ENCODE measurements at places on chromosomes 16 and 17.

- DNase-seq = peak; percentile 19
These were observed 14.3 kb downstream of the DYNLL2 start for GRCh38 chr17:58097384-58098088.

DNA sequence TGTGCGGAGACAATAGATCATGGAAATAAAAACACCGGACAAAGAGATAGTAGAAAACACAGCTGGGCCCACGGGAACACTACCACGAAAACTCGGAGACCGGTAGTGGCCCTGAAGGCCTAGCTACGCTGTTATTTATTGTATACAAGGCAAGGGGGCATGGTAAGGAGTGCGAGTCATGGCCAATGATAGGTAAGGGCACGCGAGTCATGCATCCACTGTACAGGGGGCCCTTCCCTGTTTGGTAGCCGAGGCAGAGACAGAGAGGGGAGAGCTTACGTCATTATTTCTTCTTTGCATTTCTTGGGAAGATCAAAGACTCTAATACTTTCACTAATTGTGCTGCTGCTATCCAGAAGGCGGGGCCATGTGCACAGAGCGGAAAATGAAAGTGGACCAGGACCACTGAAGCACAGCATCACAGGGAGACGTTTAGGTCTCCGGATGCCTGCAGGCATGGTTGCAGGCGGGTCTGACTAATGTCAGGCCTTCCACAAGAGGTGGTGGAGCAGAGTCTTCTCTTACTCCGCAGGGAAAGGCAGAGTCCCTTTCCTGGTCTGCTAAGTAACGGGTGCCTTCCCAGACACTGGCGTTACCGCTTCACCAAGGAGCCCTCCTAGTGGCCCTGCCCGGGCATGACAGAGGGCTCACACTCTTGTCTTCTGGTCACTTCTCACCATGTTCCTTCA is 74.4 kb upstream of the ARL4D start:
- no peak for DNase-seq

DNA sequence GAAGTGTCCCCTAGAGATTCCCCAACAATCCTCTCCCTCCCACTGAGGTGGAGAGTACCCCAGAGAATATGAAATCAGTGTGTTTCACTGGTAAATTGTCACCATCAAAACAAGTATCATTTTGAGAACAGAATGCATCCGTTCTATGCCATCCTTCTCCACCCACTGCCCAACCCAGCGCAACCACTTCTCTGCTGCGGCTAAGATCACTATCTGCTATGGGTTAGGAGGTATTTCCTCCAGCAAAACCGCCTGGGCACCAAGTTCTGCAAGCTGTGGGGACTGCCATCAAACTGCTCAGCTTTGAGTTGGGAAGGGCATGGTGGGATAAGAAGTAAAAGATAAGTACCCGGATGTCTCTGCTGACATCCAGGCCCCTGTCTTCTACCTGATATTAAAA is 24.4 kb downstream of the CNTNAP1 start:
- DNase-seq = no peak

GRCh38 chr17:21089933-21090901 is 36.5 kb upstream of the DHRS7B start:
- DNase-seq = no peak

- no peak for DNase-seq
These were observed 12.5 kb downstream of the RBFOX1 start for GRCh38 chr16:7344830-7345780.

DNA sequence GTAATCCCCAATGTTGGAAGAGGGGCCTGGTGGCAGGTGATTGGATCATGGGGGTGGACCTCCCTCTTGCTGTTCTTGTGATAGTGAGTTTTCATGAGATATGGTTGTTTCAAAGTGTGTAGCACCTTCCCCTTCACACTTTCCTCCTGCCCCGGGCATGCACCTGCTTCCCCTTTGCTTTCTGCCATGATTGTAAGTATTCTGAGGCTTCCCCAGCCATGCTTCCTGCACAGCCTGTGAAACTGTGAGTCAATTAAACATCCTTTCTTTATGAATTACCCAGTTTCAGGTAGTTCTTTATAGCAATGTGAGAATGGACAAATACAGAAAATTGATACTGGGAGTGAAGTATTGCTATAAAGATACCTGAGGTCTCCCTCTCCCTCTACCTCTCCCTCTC is 29.4 kb downstream of the RNF112 start:
- DNase-seq = no peak

All from NCI-H524 (cell line).